ENCODE measurements at places on chromosomes 12 and 14.

- no peak for DNase-seq
- H3K27ac ChIP-seq: no peak overlapping the region
- H3K4me1 ChIP-seq: no peaks in the 10 kb centered on the region
- H3K27me3 ChIP-seq: no peaks in the 10 kb centered on the region
- H3K36me3 ChIP-seq: no peaks in the 10 kb centered on the region
- H3K4me3 ChIP-seq: no peak overlapping the region
Measured at GRCh38 chr12:62801796-62802195, 133.2 kb downstream of the PPM1H start.

DNA sequence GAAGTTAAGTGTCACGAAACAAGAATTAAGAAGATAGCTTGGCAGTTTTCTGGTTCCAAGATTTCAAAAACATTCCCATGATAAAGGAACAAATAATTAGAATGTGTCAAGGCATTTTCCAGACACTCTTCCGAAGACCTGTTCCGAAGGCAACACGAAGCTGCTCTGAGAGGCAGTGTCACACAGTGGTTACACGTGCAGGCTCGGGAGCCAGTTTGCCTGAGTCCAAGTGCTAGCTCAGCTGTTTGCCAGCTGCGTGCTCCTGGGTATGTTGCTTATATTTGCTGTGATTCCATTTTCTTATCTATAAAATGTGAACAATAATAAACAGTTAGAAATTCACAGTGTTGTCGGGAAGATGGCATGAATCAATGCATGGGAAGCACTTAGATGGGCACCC is 217.9 kb upstream of the GRIP1 start:
- H3K27ac ChIP-seq: no peak overlapping the region
- no peaks in the 10 kb centered on the region for H3K27me3 ChIP-seq
- DNase-seq: no peak
- H3K36me3 ChIP-seq: no peaks in the 10 kb centered on the region
- H3K4me1 ChIP-seq: peaks cover 24% of the 10 kb centered on the region

- peak overlapping the region; percentile 36 for H3K4me3 ChIP-seq
- H3K27me3 ChIP-seq: no peaks in the 10 kb centered on the region
- peaks cover 65% of the 10 kb centered on the region for H3K36me3 ChIP-seq
- peaks cover 44% of the 10 kb centered on the region for H3K4me1 ChIP-seq
- H3K27ac ChIP-seq: peak overlapping the region; percentile 61
Measured at GRCh38 chr14:91506226-91506625, 3.9 kb downstream of the PPP4R3A start.

DNA sequence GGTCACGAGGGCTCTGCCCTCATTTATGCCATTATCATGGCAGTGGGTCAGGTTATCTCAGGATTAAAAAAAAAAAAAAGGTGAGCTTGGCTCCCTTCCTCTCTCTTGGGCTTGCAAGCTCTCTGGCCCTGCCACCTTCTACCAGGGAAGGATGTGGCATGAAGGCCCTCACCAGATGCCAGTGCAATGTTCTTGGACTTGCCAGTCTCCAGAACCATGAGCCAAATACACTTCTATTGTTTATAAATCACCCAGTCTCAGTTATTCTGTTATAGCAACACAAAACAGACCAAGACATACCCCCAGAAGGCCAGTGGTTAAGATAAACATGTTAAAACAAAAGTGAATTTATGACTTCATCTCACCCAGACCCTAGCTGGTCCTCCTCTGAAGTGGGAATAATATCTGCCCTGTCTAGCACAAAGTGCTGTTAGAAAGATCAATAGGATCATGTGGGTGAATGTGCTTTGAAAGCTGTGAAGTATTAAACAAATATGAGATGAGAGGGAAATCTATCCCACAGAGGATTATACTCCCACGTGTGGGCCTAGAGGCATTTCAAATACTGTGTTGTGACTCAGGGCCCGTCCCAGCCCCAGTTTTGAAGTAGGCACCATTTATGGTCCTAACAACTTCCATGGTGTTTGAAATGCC is 88.6 kb downstream of the NINJ2 start:
- peaks cover 3% of the 10 kb centered on the region for H3K36me3 ChIP-seq
- peaks cover 42% of the 10 kb centered on the region for H3K4me1 ChIP-seq
- no peaks in the 10 kb centered on the region for H3K27me3 ChIP-seq

- no peak overlapping the region for H3K27ac ChIP-seq
- peak; percentile 59 for DNase-seq
- no peak overlapping the region for H3K4me3 ChIP-seq
- no peaks in the 10 kb centered on the region for H3K36me3 ChIP-seq
Measured at GRCh38 chr14:74945261-74945851, 10.0 kb downstream of the PGF start.

- peaks cover 3% of the 10 kb centered on the region for H3K27me3 ChIP-seq
- no peak for DNase-seq
- H3K36me3 ChIP-seq: no peaks in the 10 kb centered on the region
- no peaks in the 10 kb centered on the region for H3K4me1 ChIP-seq
Measured at GRCh38 chr14:64644629-64645028, 59.6 kb upstream of the PLEKHG3 start.

DNA sequence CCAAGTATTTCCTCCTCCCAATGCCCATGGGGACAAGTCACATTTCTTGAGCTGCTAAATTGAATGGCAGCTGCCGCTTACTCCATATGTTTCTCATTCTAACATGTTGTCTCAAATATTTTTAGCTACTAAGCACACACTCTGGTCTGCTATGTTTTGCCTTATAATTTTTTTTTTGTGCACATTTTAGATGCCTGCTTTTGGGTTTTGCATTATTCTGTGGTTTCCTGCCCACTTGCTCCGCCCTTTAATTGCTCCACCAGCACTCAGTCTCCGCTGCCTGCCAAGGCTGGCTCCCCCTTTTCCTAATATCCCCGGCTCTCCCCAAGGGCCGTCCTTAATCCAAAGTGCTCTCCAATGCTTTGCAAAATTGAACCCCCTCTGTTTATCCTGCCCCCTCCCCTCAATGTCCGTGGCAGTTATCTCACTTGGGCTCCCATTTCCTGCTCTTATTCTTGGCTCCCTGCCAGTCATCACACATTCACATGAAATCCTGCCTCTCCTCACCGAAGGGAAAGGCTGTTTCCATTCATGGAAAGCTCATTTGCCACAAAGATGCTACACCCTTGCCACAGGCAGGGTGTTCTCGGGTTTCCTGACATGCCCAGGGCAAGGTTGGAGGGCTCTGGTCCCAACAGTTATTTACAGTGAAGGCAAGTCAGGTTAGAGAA is 79.4 kb downstream of the C12orf75 start:
- peaks cover 15% of the 10 kb centered on the region for H3K4me1 ChIP-seq
- H3K27me3 ChIP-seq: no peaks in the 10 kb centered on the region
- H3K36me3 ChIP-seq: no peaks in the 10 kb centered on the region

- H3K4me1 ChIP-seq: no peaks in the 10 kb centered on the region
- DNase-seq: no peak
- H3K27ac ChIP-seq: no peak overlapping the region
- no peaks in the 10 kb centered on the region for H3K36me3 ChIP-seq
Measured at GRCh38 chr12:15808652-15809051, 19.5 kb upstream of the EPS8 start.

GRCh38 chr14:70919774-70920173 is 12.5 kb downstream of the PCNX1 start:
- peaks cover 20% of the 10 kb centered on the region for H3K36me3 ChIP-seq
- peak; percentile 29 for DNase-seq
- peaks cover 84% of the 10 kb centered on the region for H3K4me1 ChIP-seq
- H3K4me3 ChIP-seq: peak overlapping the region; percentile 43

GRCh38 chr12:1102115-1102514 is 111.1 kb downstream of the ERC1 start:
- no peak overlapping the region for H3K4me3 ChIP-seq
- H3K27me3 ChIP-seq: no peaks in the 10 kb centered on the region
- H3K27ac ChIP-seq: no peak overlapping the region
- peaks cover 42% of the 10 kb centered on the region for H3K4me1 ChIP-seq
- H3K36me3 ChIP-seq: no peaks in the 10 kb centered on the region

DNA sequence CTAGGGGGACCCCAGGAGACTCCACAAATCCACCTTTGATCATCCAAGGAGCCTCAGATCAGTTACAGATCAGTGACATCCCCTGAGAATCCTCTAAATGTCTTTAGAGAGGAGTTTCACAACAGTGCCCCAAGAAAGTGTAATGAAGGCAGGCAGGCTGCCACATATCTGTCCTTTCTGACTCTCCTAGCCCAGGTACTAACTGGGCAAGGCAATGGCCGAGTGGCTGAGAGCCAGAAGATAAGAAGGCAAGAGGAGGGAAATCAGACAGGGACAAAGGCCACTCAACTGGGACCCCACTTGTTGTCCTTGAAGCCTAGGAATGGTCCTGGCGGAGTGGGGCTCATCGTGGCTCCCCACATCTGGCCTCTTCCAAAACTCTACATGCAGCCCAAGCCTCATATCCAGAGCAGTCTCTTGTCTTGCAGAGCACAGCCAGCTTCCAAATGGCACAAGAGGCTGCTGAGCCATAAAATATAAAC is 11.6 kb downstream of the ACTN1 start:
- H3K36me3 ChIP-seq: peaks cover 39% of the 10 kb centered on the region
- H3K27me3 ChIP-seq: no peaks in the 10 kb centered on the region
- no peak for DNase-seq

DNA sequence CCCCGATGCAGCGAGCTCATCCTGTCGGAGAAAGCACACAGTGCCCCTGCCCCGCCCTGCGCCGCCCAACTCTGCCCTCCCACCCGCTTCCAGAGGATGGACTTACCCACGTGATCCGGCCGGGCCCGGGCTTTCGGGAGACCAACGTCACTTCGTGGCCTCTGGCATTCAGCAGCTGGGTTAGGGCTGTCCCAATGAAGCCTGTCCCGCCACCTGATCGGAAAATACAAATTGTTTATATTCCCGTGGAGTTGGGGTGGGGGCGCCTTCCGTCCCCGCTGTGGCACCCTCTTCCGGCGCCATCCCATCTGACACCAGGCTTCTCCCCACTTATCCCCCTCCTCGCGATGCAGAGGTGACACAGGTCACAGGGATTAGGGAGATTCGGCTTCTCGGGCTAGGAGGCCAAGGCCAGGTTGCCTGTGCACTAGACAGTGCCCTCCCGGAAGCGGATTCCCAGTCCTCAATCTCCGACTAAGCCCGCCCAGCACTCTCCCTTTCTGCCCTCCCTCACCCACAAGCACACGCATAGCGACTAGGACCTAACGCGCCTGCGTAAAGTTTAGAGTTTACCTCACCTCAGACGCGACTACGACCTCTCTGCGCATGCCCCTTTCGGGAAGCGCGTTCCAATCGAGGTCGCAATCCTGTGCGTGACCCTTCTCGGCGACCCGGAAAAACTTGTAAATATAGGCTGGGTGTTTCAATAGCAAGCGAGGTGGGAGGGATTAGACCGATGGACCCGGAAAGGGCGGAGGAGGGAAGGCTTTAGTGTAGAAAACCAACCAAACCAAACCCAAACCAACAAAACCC is at the start of gene SDR39U1:
SDR39U1 (minus strand) TSS at position 537 of the 813 bp plus-strand sequence; CDS start at position 530, 7 bp downstream.
- peak within 1 kb of the TSS; percentile 86 for H3K4me3 ChIP-seq
- DNase-seq: peak; percentile 98
- peaks cover 40% of the 10 kb centered on the region for H3K4me1 ChIP-seq
- H3K36me3 ChIP-seq: peaks cover 36% of the 10 kb centered on the region
- H3K27ac ChIP-seq: peak within 1 kb of the TSS; percentile 98

GRCh38 chr14:94515426-94515825 is 6.2 kb upstream of the SERPINA12 start:
- no peaks in the 10 kb centered on the region for H3K36me3 ChIP-seq
- no peaks in the 10 kb centered on the region for H3K4me1 ChIP-seq
- DNase-seq: no peak
- H3K27ac ChIP-seq: no peak overlapping the region
- no peak overlapping the region for H3K4me3 ChIP-seq

- H3K4me3 ChIP-seq: no peak overlapping the region
- no peaks in the 10 kb centered on the region for H3K4me1 ChIP-seq
- H3K36me3 ChIP-seq: no peaks in the 10 kb centered on the region
- no peak for DNase-seq
- no peaks in the 10 kb centered on the region for H3K27me3 ChIP-seq
Measured at GRCh38 chr14:41859336-41859735, 252.7 kb downstream of the LRFN5 start.

DNA sequence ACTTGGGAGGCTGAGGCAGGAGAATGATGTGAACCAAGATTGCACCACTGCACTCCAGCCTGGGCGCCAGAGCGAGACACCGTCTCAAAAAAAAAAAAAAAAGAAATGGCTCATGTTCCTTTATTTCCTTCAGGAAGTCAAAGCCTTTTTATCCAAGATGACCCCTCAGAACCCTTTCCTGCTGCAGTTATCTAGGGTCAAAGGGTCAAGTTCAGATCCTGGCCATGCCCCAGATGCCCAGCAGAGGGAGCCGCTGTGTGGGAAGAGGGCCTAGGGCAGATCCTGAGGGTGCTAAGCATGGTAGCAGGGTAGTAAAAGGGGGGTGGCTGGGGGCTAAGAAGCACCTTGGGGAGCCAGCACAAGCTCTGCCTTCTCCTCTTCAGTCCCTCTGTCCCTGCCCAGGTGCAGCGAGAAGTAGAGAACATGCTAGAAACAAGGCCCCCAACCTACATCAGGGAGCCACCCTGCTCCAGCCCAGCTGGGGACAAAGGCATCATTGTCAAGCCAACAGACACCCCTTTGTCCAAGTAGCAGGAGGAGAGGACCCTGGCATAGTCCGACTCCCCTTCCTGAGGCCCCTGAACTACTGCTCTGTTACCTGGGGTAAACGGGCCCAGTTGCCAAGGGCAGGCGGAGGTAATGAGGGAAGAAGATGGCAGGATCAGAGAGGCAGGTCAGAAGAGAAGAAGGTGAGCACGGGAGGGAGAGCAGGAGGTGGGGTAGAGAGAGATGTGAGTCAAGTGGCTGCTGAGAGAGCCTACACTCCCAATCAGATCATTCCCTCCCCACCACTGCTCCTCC is 6.5 kb downstream of the NFE2 start:
- no peak overlapping the region for H3K4me3 ChIP-seq
- no peaks in the 10 kb centered on the region for H3K36me3 ChIP-seq
- no peak overlapping the region for H3K27ac ChIP-seq
- H3K4me1 ChIP-seq: peaks cover 4% of the 10 kb centered on the region
- DNase-seq: peak; percentile 77
- H3K27me3 ChIP-seq: peaks cover 13% of the 10 kb centered on the region

- peaks cover 8% of the 10 kb centered on the region for H3K4me1 ChIP-seq
- DNase-seq: no peak
- H3K27ac ChIP-seq: no peak overlapping the region
- H3K4me3 ChIP-seq: no peak overlapping the region
- H3K36me3 ChIP-seq: peaks cover 6% of the 10 kb centered on the region
Measured at GRCh38 chr12:26636710-26637328, 196.2 kb downstream of the ITPR2 start.

- H3K27me3 ChIP-seq: no peaks in the 10 kb centered on the region
Measured at GRCh38 chr14:75804570-75805275, 143.7 kb downstream of the TTLL5 start.

- H3K27me3 ChIP-seq: no peaks in the 10 kb centered on the region
- H3K4me1 ChIP-seq: peaks cover 23% of the 10 kb centered on the region
- peaks cover 9% of the 10 kb centered on the region for H3K36me3 ChIP-seq
- DNase-seq: no peak
Measured at GRCh38 chr12:6662602-6662905, 365 bp downstream of the ING4 start.
